ENCODE measurements at places on chromosomes 2 and 18.

DNA sequence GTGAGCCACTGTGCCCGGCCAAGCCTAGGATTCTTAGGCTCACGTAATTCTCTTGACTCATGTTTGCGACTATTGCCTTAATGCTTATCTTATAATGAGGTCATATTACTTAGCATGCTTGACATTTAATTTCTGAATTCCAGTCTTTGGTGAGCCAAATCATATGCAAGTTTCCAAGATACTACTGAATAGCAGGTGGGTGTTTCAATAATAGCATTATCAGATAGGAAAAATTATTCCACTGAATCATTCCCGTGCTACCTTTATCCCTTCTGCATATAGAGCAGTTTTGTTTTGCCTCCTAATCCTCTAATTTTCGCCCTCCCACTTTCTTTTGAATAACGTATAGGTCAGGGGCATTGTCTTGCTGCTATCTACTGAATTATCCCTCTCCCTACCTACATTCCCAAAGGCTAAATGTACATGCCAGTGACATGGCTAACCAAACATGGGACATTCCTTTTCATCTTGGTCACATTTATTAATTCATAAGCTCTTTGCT, 4.9 kb downstream of the DAW1 start:
- no peak for DNase-seq
- H3K4me1 ChIP-seq = no peaks in the 10 kb centered on the region
- H3K4me3 ChIP-seq = no peak overlapping the region
- peaks cover 15% of the 10 kb centered on the region for H3K27me3 ChIP-seq
- H3K36me3 ChIP-seq = no peaks in the 10 kb centered on the region
- no peak overlapping the region for H3K27ac ChIP-seq

GRCh38 chr18:78670778-78671391, 308.7 kb upstream of the SALL3 start:
- H3K27me3 ChIP-seq = no peaks in the 10 kb centered on the region
- no peak overlapping the region for H3K4me3 ChIP-seq
- DNase-seq = no peak
- H3K36me3 ChIP-seq = no peaks in the 10 kb centered on the region
- no peak overlapping the region for H3K27ac ChIP-seq

DNA sequence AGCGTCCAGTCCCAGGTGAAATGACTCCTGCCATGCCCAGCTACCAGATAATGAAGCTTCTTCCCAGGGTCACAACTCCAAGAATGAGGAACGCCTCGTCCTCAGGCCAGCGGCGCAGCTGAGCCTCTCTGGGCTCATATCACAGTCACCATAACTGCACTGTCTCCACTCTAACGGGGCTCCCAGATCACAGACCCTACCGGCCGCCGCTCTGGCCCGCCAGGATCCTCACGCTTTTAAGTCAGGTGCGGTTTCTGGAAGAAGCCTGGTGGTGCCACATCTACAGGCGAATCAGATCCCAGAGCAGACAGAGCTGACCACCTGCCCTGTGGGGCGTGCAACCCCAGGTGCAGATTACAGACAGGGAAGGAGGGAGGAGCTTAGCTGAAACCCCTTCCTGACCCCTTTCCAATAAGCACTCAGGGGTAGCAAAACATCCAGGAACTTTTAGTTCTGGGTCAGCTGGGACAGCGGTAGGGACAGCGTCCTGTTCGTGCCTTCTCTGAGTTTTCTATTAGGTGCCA, 3.7 kb upstream of the ACKR3 start:
- H3K36me3 ChIP-seq = no peaks in the 10 kb centered on the region
- H3K27me3 ChIP-seq = peaks cover 2% of the 10 kb centered on the region
- H3K4me1 ChIP-seq = peaks cover 51% of the 10 kb centered on the region
- H3K4me3 ChIP-seq = no peak overlapping the region
- DNase-seq = no peak

GRCh38 chr18:11309172-11309571, 159.8 kb upstream of the PIEZO2 start:
- no peak for DNase-seq
- H3K27ac ChIP-seq = no peak overlapping the region
- no peak overlapping the region for H3K4me3 ChIP-seq
- H3K4me1 ChIP-seq = no peaks in the 10 kb centered on the region
- no peaks in the 10 kb centered on the region for H3K36me3 ChIP-seq

GRCh38 chr2:154532763-154533162, 165.7 kb upstream of the KCNJ3 start:
- no peak overlapping the region for H3K4me3 ChIP-seq
- H3K36me3 ChIP-seq = no peaks in the 10 kb centered on the region
- H3K27me3 ChIP-seq = no peaks in the 10 kb centered on the region
- H3K4me1 ChIP-seq = no peaks in the 10 kb centered on the region
- no peak for DNase-seq
- no peak overlapping the region for H3K27ac ChIP-seq

DNA sequence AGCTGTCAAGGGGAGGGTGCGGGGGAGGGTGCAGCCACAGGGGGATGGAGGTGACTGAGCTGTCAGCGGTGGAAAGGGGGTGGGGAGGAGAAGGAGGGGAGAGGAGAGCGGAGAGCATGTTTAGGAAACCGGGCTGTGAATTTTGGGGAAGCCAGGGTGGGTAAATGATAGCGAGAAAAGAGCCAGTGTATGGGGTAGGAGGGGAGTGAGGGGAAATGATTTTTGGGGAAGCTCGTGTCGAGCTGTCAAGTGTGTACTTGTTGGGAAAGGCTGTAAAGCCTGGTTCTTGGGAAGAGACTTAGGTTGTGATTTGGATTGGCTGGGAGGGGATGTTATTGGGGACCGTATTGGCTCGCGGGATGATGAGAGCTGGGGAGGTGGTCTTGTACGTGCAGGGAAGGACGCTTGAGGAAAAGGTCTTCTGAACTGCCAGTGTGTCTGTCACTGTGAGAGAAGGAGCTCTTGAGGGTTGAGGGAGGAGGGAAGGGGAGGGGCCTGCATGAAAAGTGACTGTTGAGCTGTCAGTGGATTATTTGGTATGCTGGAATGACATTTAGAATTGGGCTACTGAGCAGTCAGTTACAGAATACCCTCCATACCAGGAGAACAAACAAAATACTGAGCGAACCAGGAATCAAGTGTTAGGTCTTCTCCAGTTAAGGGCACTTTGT, 1.0 kb downstream of the UBR3 start:
- H3K27me3 ChIP-seq = no peaks in the 10 kb centered on the region
- H3K4me3 ChIP-seq = peak overlapping the region; percentile 95

GRCh38 chr2:40348038-40348437, 103.9 kb downstream of the SLC8A1 start:
- H3K27me3 ChIP-seq = no peaks in the 10 kb centered on the region
- DNase-seq = no peak
- H3K27ac ChIP-seq = no peak overlapping the region
- no peak overlapping the region for H3K4me3 ChIP-seq
- H3K36me3 ChIP-seq = no peaks in the 10 kb centered on the region
- H3K4me1 ChIP-seq = peaks cover 3% of the 10 kb centered on the region

DNA sequence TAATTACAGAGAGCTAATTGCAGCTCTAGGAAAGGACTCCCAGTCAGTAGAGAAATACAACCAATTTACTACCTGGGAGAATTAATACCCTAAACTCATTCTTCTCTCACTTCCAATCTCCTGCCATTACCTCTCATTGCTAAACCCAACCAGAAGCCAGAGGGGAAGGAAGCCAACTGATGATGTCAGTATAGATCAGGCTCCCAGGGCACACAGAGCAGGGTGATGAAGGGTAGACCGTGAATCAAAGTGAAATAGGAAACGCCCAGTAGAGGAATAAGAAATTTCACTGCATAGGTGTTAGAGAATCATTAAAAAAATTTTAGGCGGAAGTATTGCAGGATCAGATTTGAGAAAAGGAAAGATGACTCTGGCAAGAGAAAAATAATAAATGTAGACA, 456.8 kb upstream of the NXPH2 start:
- H3K27ac ChIP-seq = no peak overlapping the region
- H3K4me1 ChIP-seq = no peaks in the 10 kb centered on the region
- no peak for DNase-seq
- H3K27me3 ChIP-seq = no peaks in the 10 kb centered on the region
- H3K36me3 ChIP-seq = no peaks in the 10 kb centered on the region
- no peak overlapping the region for H3K4me3 ChIP-seq

GRCh38 chr2:149099298-149099697, 60.8 kb downstream of the LYPD6B start:
- H3K4me1 ChIP-seq = no peaks in the 10 kb centered on the region
- peaks cover 2% of the 10 kb centered on the region for H3K27me3 ChIP-seq
- no peak overlapping the region for H3K4me3 ChIP-seq
- no peak for DNase-seq

GRCh38 chr2:204628926-204629712, 83.8 kb downstream of the PARD3B start:
- H3K36me3 ChIP-seq = no peaks in the 10 kb centered on the region
- H3K4me1 ChIP-seq = no peaks in the 10 kb centered on the region
- DNase-seq = no peak

- H3K27ac ChIP-seq = no peak overlapping the region
- no peaks in the 10 kb centered on the region for H3K36me3 ChIP-seq
- H3K4me1 ChIP-seq = peaks cover 1% of the 10 kb centered on the region
Observed at GRCh38 chr2:46836295-46837111, 79.1 kb downstream of the MCFD2 start.

GRCh38 chr2:96815326-96816126, 542 bp upstream of the CNNM3 start:
- H3K4me3 ChIP-seq = peak overlapping the region; percentile 88
- peaks cover 48% of the 10 kb centered on the region for H3K4me1 ChIP-seq
- peak overlapping the region; percentile 83 for H3K27ac ChIP-seq
- H3K36me3 ChIP-seq = peaks cover 41% of the 10 kb centered on the region

DNA sequence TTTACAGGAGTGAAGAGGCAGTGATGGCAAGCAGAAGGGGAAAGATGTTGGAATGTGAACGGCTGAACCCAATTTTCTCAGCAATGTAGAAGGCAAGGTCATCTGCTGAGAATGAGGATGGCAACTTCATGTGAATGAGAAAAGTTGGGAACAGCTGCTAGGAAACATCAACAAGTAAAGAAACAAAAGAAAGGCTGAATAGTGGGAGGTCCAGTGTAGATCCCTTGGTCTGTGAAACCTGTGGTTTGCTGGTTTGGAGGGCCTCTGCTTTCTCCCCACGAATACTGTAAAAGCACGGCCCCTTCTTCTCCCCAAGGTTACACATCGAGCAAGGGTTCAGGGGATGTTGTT, 27.4 kb downstream of the MARCHF4 start:
- H3K27me3 ChIP-seq = peaks cover 11% of the 10 kb centered on the region
- DNase-seq = no peak
- no peak overlapping the region for H3K27ac ChIP-seq
- H3K4me3 ChIP-seq = no peak overlapping the region
- no peaks in the 10 kb centered on the region for H3K4me1 ChIP-seq

DNA sequence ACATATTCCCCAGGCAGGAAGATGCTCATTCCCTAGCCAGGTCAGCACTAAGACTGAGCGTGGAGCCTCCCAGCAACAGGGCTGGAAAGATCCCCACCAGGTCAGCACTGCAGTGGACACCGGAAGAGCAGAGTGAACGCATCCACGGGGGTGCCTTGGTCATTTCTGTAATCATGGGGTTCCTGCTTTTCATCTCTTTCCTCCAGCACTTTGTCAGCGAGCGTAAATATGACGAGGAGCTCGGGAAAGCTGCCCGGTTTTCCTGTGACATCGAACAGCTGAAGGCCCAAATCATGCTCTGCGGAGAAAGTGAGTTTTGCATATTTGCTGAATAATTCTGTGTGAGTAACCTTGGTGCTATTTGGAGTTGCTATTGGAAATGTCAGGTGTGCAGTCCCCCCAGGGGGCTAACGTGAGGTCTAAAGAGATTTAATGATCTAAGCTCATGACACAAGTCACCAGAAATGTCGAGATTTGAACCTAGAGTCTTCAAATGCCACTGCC, 40.1 kb downstream of the KCTD18 start:
- peaks cover 29% of the 10 kb centered on the region for H3K4me1 ChIP-seq
- no peaks in the 10 kb centered on the region for H3K27me3 ChIP-seq
- no peak for DNase-seq
- no peaks in the 10 kb centered on the region for H3K36me3 ChIP-seq
- H3K4me3 ChIP-seq = no peak overlapping the region

DNA sequence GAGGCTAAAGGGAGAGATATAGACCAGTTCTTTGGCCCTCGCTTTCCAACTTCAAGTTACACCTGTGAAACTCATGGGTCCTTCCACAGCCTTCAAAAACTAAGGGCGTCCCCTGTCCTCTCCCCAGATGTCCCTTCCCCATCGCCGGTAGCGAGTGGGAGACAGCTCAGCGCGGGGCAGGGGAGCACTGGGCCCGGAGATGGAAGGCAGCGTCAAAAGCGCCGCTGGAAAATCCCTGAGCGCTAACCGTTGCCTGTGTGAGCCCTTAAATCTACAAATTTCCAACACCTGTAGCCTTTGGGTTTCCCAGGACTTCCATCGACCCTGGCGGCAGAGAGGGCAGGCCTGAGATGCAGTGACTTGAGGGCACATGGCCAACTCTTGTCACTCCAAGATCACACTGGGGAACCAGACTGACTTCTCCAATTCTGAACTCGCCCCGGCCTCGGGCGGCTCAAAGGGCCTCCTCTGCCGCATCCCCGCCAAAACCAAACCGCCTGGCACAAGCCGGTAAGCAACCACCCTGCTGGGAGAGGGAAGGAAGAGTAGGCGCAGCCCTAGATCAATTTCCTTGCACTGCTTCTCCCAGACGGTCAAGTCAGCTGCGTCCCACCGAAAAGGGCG, 879 bp upstream of the EPAS1 start:
- peaks cover 4% of the 10 kb centered on the region for H3K36me3 ChIP-seq
- DNase-seq = peak; percentile 28
- H3K4me3 ChIP-seq = peak overlapping the region; percentile 76
- no peak overlapping the region for H3K27ac ChIP-seq
- peaks cover 47% of the 10 kb centered on the region for H3K27me3 ChIP-seq

DNA sequence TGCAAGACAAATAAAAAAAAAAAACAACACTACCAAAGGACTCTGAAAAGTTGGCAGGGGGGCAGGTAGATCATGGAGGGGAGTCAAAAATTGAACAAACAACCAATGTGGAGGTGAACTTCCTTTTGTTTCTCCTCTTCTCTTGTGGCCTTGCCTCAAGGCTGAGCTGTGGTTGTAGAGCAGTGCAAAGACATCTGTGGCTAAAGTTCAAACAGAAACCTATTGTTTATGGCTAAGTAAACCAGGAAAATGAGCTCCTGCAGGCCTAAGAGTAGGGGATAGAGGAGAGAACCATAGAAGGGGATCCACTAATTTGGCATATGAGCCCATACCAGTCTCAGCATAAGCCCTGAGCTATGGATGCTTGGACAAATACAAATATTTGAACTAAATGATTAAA, 40.2 kb upstream of the EGR4 start:
- H3K36me3 ChIP-seq = no peaks in the 10 kb centered on the region
- H3K4me1 ChIP-seq = peaks cover 8% of the 10 kb centered on the region
- H3K27ac ChIP-seq = no peak overlapping the region
- H3K4me3 ChIP-seq = no peak overlapping the region
- no peak for DNase-seq

DNA sequence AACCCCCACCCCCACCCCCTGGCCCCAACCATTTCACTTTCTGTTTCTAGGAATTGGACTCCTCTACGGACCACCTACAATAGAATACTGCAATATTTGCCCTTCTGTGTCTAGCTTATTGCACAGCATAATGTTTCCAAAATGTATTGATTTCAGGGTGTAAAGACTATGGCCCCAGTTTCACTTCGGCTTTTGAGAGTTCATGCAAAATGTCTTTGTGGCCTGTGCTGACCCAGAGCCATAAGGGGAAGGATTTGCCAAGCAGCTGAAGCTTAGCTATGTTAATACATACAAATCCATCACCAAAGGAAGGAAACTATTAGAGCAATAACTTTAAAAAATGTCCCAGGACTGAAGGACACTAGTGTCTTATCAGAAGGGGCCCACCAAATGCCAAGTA, 11.2 kb upstream of the ATP9B start:
- no peak overlapping the region for H3K27ac ChIP-seq
- DNase-seq = no peak
- peaks cover 8% of the 10 kb centered on the region for H3K4me1 ChIP-seq
- H3K36me3 ChIP-seq = no peaks in the 10 kb centered on the region
- peak overlapping the region; percentile 38 for H3K4me3 ChIP-seq

Data from activated B cell treated with CpG ODN at 0.5 μM for 24 hours (primary cell).